ENCODE measurements at places on chromosomes 13 and 19.

DNA sequence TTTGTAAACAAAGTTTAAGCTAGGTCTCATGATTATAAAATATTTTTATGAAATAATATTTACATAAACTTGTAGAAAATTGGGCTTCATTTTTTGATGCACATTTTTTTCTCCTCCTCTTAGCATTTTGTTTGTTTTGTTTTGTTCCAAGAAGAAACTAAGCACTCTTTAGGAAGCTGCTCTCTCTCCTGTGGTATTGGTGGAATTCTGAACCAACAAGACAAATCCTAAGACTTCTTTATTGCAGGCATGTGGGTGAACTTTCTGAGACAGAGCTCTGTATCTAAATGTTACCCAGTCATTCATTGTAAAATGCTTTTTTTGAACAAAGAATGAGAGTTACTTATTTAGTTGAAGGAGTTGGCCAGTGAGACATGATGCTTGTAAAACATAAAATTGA lies 39.3 kb downstream of the LMO7 start:
- no peak for DNase-seq

DNA sequence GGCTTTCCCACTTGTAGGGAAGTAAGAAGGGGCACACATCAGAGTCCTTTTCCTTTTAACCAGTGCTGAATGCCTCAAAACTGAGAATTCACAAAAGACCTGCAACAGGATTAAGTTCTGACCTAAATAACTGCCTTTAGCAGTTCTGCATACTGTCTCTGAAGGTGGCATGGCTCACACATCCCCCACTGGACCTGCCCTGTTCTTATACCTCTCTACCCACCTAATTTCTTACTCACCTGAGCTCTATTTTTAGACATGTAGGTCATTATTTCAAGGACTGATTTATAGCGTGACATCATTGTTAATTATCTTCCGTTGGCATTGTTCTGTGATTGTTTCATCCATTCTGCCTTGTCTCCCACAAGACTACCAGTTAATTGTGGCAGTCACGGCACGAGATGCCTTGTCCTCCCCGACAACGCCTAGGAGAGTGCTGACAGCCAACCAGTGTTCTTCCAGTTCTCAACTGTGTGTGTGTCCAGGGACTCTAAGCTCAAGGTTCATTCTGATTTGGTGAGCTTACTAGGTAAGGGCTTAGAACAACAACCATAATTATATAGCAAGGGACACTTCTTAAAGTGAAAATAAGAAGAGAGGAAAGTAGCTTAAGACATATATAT lies 27.1 kb upstream of the UBL3 start:
- DNase-seq: no peak

- no peak for DNase-seq
These were observed 22.3 kb upstream of the CSNK1A1L start for GRCh38 chr13:37127691-37128241.

GRCh38 chr13:20411638-20412342 lies 113.9 kb downstream of the CRYL1 start:
- DNase-seq: no peak

DNA sequence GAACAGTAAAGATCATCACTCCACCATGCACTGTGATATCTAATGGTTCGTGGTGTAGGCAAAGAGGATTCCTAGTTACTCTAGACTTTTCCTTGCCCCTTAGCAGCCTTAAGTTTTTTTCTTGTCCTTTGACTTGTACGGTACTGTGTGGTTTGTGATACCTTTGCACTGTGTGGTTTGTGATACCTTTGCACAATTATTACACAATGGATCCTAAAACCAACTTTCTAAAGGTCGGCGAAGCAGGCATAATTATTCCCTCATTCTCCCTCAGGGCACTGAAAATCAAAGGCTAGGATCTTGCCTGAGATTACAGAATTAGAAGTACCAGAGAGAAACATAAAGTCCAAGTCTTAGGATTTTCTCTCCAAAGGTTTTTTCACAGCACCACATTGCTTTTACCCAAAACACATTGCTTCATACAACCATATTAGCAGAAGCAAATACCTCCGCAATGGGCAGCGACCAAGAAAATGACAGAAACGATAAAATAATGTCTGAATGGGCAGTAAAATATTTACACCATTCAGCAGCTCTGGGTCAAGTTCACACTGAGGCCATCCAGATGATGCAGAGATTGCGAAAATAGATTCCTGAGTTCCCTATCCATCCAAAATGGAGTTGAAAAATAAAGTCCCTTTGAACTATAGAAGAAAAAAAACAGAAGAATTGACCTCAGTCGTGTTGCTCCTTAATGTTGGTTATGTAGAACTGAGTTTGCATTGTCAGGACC lies 106.4 kb downstream of the FGF14 start:
- DNase-seq: no peak

DNA sequence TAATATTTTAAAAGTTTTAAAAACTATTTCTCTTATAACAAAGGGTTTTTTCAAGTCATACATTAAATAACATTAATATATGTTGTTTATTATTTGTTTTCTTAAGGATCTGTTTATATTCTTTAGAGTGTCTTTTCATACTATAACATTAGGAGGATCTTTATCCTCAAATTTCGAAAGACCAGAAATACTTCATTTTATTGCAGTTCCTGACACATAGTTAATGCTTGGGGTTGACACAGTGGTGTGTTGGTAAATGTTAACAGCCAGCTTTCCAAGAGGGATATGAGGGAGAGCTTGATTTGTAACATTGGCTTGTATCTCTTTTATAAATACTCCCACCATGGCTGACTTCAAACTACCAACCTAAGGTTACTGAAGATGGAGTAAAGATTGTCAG lies 126.6 kb upstream of the KLF5 start:
- no peak for DNase-seq

DNA sequence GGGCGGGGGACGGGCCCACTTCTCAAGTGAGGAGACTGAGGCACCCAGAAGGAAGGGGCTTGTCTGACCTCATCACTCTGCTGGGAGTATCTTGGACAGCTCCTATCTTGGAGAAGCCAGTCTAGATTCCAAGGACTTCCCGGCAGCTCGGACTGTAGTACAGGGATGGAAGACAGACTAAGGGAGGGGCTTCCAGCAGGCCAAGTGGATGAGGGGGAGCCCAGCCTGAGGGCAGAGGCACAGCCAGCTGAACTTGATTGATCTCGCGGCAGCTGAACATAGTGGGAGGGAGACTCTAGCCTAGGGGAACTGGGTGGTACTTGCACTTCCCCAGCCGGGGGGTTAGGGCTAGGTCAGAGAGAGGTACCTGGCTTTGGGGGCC lies 711 bp downstream of the CILP2 start:
- no peak for DNase-seq

GRCh38 chr19:10927730-10928562 lies 493 bp downstream of the YIPF2 start:
- DNase-seq: no peak

DNA sequence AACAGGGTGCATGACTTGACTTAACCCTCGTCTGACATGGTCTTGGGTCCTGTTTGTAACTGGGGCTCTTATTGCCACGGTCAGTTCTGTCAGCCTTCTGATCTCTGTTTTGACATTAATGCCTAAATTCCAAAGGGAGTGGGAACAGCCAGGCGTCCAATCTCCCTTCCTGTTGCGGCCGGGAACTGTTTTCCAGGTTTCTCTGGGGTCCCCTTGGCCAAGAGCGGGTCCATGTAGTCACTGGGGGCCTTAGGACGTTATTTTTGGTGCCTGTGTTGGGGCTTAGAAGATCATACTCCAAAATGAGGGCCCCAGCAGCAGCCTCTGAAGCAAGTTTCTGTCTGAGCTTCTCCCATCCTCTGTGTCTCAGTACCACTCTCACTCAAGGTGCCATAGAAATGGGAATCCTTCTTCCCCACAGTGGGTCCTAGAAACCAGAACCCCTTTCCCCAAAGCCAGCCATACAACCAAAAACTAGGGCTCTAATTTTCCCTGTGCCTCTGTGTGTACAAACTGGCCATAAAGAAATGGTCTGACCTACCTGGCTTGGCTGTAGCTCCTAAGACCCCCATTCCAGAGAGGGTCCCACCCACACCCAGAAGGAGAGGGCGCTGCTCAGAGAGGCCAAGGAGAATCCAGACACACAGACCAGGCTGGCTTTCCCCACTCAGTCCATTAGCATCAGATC lies 50.4 kb downstream of the C13orf46 start:
- no peak for DNase-seq

DNA sequence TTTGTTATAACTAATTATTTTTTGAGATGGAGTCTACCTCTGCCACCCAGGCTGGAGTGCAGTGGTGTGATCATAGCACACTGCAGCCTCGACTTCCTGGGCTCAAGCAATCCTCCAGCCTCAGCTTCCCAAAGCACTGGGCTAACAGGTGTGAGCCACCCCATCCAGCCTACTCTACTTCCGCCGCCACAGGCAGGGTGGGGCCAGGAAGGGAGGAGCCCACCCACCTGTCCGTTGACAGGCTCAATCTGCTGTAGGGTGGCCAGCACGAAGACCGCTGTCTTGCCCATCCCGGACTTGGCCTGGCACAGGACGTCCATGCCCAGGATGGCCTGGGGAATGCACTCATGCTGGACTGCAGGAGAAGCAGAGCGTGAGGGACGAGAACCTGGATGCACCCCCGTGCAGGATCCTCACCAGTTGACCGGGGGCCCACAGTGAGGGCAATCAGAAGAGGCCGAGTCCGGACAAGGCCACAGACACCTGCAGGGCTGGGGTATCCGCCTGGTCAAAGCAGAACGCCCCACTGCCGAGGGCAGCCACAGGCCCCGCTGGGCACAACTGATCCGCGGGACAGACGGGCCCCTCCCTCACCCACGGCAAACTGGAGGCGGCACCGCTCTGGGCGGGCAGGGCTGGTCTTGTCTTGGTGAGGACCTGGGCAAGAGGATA lies 6.7 kb downstream of the DDX39A start:
- no peak for DNase-seq
